ENCODE measurements at places on chromosomes 1 and 21.
A peak's percentile ranks its signal among the peaks of the same experiment; 100 is the strongest.

DNA sequence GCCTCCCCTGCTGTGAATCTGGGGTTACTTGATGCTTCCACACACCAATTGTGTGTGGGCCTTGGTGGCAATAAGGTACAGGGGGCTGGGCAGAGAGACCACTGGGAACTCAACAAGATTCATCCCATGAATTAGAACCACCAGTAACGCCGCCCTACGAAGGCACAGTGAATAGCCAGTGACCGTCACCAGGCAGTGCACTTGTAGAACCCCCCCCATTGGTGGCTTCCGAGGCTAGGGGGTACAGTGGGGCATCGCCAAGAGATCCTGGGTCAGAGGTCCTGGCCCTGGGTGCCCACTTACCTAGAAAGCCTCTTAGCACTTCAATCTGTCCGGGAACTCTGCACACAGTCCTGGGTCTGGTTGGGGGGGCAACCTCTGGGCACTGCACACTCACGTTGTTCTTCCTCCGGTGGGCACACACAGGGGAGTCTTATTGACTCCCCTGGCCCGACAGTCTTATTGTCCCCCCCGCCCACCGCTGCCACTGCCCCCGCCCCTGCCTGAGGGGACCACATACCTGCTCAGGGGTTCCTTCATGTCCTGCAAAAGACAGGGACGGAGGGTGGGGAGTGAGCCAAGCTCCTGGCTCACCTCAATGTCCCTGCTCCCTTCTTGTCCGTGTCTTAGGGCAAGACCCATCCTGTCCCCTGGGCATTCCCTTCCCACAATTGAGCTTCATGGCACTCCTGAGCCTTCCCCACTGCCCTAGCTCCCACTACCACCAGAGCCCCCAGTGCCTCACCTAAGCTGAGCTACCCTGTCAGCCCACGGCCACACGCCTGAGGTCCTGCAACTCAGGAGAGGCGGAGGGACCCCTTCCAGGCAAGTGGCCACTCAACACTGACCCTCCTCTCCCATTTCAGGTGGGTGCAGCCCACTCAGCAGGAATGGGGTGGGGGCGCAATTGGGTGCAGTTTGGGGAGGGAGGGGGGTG lies 2.5 kb upstream of the TRIM11 start:
- DNase-seq, result no peak

DNA sequence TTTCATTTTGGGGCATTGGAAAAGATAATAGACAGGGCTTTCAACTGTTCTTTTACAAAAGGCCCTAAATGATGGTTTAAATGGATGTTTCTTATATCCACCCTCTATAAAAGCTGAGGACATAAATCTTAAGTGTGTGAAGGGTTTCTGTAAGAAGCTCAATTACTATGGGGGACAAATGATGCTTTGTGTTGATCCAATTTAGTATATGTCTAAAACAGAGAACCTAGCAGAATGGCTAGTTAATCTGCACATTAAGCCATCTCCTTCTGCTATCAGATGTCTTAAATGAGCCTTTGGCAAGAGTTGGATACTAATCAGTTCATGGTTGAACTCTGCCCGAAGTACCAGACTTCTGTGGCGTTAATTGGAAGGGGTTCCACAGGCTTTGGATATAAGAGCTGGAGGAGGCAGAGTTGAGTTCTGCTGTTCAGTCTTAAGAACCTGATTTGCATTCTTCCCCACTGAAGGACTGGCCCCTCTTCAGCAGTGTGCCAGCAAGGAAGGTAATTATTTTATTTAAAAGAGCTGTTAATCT lies 43.1 kb downstream of the PTGFRN start:
- no peak for DNase-seq

GRCh38 chr1:22665752-22666151 lies 12.7 kb downstream of the C1QB start:
- no peak for DNase-seq

- DNase-seq, result no peak
Observed at GRCh38 chr1:199081739-199082138, 442.9 kb downstream of the PTPRC start.

DNA sequence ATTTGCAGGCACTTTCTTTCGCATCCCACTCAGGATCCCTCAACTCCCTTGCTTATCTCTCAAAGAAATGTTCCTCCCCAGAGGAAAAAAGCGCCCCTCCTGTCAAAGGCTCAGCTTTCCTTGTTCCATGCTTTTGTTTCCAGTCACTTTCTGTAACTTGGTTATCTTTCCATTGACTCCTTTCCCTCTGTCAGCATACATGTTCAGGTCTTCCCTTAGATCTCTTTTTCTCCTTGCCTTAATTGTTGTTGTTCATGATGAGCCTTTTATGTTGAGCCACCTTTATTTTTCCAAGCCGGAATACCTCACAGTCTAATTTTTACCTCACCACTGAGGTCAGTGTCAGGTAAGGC lies 46.5 kb upstream of the PODN start:
- no peak for DNase-seq

- peak; percentile 92 for DNase-seq
Observed at GRCh38 chr1:225772323-225772768, 5.3 kb upstream of the SRP9 start.

DNA sequence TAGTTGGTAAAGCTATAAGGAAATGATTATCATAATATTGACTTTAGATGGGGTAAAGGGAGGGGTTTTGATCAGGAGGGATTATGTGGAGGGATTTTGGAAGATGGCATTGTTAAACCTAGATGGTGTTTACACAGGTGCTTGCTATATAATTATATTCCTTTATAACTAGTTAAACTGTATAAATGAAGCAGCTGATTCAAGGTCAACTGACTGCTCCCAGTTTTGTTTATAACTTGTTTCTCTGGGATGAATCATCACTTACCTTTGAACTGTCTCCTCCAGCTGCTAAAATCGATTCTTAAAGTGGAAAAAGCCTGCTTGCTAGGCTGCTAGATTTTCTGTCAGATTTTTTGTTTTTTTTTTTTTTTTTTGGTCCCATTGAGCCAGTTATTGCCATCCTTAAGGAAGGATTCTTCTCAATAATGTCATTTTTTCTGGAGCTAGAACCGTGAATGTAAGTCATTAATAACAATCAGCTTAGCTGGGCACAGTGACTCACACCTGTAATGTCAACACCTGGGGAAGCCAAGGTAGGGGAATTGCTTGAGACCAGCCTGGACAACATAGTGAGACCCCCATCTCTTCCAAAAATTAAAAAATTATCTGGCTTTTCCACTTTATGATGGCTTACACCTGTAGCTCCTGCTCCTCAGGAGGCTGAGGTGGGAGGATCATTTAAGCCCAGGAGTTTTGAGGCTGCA lies 153.2 kb downstream of the PIK3R3 start:
- no peak for DNase-seq

DNA sequence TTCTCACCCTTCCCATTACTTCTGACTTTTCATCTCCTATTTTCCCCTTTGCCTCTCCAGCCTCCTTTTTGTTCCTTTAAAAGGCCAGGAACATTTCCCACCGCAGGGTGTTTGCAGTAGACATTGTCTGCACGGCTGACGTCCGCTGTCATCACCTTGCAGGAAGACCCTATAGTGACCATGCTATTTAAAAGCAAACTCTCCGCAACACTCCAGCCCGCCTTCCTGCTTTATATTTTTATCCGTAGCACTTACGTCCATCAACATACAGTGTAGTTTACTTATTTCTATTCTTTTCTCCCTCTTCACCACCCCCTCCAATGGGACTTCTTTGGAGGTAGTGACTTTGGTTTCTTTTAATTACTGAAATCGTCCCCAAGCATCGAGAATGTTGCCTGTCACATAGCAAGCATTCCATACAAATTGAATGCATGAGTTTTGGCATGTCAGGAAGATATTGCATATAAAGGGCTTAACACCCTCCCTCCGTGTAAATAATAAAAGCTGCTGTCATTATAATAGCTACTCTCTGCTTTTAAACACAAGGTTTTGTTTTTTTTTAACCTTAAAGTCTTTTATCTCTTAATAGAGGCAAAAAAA lies 19.8 kb downstream of the SLC25A33 start:
- DNase-seq, result peak; percentile 45

DNA sequence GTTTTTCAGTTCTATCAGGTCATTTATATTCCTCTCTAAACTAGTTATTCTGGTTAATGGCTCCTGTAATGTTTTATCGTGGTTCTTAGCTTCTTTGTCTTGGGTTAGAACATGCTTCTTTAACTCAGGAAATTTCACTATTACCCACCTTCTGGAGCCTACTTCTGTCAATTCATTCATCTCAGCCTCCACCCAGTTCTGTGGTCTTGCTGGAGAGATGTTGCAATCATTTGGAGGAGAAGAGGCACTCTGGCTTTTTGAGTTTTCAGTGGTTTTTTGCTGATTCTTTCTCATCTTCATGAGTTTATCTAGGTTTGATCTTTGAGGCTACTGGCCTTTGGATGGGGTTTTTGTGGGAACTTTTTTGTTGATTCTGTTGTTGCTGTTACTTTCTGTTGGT lies 213.0 kb downstream of the BRINP2 start:
- DNase-seq, result no peak

- no peak for DNase-seq
Observed at GRCh38 chr1:167661527-167662426, 31.7 kb downstream of the RCSD1 start.

- no peak for DNase-seq
Observed at GRCh38 chr1:23704834-23705495, 13.4 kb downstream of the RPL11 start.

- no peak for DNase-seq
Observed at GRCh38 chr1:229278120-229278741, 7.3 kb downstream of the RAB4A start.

DNA sequence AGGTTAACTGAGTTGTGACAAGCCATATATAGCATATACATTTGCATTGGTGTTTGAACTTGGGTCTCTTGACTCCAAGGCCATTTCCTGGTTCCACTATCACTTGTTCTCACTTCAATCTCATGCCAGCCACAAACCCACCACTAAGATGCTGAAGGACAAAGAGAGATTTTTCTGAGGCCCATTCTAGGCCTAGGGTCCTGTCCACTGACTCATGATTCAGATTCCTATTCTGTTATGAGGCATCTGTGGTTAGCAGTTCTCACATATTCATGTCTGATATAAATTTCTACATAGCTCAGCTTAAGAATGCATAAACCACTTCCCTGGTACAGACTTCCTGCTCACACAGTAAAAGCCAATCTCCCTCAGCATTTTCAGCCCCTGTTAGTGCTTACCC lies 326.1 kb upstream of the BEND5 start:
- DNase-seq, result no peak

GRCh38 chr1:33149453-33150190 lies 32.2 kb downstream of the TRIM62 start:
- DNase-seq, result no peak

GRCh38 chr1:10694633-10695627 lies 101.5 kb downstream of the CASZ1 start:
- peak; percentile 96 for DNase-seq

- no peak for DNase-seq
Observed at GRCh38 chr1:27257155-27257554, 22.7 kb downstream of the WDTC1 start.

- DNase-seq, result no peak
Observed at GRCh38 chr1:24343412-24344089, 24.4 kb downstream of the GRHL3 start.

- peak; percentile 19 for DNase-seq
Observed at GRCh38 chr21:36127250-36127904, 7.5 kb upstream of the CBR3 start.

GRCh38 chr21:18989953-18990495 lies 586.4 kb upstream of the TMPRSS15 start:
- no peak for DNase-seq

DNA sequence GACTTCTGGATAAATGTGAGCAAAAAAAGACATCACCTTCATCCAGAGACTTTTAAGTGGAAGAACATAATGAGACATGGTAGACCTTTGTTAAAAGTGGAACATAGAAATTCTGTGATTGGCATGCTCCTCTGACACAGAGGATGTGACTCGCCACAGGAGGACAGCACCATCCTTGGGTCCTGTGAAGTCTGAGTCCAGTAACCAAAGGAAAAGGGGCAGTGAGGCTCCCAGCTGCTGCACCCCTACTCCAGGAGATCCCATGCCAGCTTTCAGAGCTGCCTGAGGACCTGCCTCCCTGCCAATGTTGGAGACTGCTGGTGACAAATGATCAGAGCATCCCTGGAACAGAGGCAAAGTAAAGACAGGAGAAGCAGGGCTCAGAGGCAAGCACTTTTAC lies 136.2 kb downstream of the BRINP2 start:
- DNase-seq, result no peak

- no peak for DNase-seq
Observed at GRCh38 chr21:28633839-28634555, 358.7 kb downstream of the LTN1 start.

DNA sequence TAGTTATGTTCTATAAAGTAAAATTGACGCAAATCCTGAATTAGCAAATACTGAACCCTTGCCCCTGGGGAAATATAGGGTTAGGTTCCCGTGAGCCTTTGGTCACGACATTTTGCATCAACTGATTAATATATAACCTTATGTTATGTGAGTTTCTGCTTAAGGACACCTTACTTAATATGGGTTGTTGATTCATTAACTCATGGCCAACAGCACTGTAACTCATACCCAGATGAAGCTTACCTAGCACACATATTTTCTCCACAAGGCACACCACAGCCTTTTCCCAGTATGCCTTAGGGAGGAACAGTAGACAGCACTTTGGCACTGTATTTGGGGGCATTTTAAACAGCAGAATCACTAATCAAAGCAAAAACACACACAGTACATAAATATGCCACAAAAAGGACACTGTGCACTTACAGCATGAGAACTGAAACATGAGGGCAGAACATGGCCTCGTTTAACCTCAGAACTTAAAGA lies 15.1 kb downstream of the INAVA start:
- no peak for DNase-seq

DNA sequence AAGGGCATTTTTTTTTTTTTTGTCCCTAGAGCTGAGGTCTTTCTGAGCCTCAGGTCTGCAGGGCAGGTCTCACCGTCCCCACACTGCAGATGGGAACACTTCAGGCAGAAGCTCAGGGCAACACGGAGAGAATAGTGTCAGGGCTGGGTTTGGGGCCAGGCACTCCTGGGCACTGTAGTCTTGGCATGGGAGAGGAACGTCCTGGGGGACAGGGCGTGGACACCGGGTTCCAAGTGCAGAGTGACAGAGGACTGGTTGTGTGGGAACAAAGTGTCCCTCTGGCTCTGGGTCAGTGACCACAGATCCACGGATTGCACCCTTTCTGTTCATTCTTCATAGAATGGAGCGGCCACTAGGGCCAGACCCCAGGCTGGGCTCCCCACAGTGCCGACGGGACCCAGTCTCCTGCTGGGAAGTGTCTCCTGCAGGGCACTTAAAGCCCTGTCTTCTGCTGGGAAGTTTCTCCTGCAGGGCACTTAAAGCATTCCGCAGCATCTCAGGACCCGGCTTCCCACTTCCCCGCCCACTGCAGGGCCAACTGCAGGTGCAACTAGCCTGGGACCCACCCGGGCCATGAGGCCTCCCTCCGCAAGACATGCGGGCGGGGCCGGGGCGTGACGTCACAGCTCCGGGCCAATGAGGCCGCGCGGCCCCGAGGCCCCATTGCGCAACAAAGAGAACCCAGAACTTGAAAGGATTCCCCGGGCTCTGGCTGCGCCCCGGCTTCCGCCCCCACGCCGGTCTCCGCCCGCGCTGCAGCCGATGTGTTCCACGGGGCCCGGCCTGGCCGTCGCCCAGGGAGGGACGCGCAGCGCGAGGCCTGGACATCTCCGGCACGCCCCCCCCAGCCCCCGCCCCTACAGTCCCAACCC lies 1.2 kb downstream of the GPR153 start:
- DNase-seq, result peak; percentile 95

Measured in sigmoid colon (tissue), 7 donors.